CD4-positive, alpha-beta T cell (primary cell): ENCODE measurements at places on chromosomes 13 and 19.

DNA sequence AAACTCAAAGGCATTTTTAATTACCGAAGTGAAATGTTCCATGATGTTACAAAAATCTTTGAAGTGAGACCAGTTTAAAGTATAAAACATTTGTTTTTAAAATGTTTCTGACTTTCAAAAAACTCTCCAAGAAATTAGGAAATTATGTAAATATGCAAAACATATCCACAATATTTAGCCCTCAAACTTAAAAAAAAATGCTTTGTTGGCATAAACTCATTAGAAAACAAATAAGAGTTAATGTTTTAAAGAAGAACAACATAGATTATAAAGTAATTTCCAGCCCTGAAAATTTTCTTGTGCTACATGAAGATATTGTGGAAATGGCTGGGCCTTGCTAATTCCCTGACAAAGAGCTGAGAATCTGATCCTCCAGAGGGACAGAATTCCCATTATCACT is 199.7 kb upstream of the STARD13 start:
- DNase-seq = no peak

DNA sequence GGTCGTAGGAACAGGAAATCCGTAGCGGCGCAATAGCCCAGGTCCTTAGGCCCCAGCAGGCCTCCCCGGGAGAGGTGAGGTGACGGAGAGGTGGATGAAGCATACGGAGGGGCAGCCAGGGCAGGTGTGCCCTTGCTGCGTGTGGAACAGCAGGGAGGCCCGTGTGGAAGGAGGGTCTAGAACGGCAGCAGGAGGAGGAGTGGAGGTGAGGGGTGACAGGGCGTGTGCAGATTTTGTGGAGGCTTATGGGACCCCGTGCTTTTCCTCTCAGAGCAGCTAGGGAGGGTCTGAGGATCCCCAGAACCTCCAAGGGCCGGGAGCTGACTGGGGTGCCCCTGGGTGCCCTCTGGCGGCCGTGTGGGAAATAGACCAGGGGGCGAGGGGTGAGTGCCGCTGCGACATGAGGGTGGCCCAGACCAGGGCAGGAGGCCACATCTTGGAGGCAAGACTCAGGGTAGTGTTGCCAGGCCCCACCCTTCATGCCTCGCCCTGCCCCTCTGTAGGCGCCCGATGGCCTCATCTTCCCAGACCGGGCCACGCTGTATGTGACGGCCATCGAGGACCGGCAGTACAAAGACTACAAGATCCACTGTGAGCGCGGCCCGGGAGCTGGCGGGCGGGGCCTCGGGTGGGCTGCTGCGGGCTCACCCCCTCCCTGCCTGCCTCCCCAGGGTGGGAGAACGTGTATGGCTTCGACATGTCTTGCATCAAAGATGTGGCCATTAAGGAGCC is 5.0 kb upstream of the ADM5 start:
- no peak for DNase-seq

GRCh38 chr13:80215368-80215767 is 125.6 kb downstream of the SPRY2 start:
- DNase-seq = no peak

GRCh38 chr13:35781036-35782000 is 304.8 kb upstream of the MAB21L1 start:
- no peak for DNase-seq

- DNase-seq = no peak
Observed at GRCh38 chr19:53549340-53549739, 11.4 kb downstream of the ZNF331 start.
